ENCODE measurements at places on chromosomes 12 and 14.
A peak's percentile ranks its signal among the peaks of the same experiment; 100 is the strongest.

DNA sequence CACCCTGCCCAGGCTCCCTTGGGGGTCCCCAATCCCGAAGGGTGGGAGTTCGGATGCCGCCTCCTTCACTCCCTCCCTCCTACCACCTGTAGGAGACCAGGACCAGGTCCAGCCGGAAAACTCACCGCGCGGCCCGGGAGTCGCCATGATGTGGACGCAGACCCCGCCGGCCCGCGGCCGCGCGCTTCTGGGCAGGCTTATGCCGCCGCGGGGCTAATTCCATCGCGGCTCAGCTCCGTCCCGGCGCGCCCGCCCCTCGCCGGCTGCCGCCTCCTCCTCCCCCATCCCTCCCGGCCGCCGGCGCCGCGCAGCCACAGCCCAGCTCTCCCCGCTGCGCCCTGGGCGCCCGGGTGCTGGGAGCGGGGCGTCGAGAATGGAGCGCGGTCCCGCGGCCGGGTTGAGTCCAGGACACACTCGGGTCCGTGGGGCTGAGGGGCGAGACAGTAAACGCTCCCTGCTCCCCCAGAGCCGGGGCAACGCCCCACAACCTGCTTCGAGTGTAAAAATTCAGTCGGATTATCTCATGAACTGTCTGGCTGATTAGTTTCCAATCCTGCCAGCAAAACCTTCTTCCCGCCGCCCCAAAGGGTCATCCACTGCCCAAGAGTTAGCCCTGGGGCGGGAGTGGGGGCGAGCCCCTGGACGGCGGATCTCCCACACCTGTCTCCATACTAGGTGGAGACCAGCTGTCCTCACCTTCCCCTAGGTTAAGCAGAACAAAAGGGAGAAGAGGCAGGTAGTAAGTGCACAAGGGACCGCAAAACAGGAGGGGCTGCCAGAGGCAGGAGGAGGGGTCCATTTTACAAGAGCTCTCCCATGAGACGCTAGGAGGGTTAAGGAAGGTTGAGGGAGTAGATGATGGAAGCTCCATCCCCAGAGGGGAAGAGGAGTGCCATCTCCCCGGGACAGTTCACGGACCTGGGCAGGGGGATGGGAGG is at the start of gene ANO2:
TSS of gene ANO2 (minus strand) at position 189 of the 938 bp plus-strand sequence. CDS start at position 147, 42 bp downstream.
- no peak for DNase-seq

- no peak for DNase-seq
These were observed 193.3 kb downstream of the ANO4 start for GRCh38 chr12:100987552-100988521.

GRCh38 chr14:97757491-97757890 is 960.3 kb downstream of the VRK1 start:
- DNase-seq: no peak

DNA sequence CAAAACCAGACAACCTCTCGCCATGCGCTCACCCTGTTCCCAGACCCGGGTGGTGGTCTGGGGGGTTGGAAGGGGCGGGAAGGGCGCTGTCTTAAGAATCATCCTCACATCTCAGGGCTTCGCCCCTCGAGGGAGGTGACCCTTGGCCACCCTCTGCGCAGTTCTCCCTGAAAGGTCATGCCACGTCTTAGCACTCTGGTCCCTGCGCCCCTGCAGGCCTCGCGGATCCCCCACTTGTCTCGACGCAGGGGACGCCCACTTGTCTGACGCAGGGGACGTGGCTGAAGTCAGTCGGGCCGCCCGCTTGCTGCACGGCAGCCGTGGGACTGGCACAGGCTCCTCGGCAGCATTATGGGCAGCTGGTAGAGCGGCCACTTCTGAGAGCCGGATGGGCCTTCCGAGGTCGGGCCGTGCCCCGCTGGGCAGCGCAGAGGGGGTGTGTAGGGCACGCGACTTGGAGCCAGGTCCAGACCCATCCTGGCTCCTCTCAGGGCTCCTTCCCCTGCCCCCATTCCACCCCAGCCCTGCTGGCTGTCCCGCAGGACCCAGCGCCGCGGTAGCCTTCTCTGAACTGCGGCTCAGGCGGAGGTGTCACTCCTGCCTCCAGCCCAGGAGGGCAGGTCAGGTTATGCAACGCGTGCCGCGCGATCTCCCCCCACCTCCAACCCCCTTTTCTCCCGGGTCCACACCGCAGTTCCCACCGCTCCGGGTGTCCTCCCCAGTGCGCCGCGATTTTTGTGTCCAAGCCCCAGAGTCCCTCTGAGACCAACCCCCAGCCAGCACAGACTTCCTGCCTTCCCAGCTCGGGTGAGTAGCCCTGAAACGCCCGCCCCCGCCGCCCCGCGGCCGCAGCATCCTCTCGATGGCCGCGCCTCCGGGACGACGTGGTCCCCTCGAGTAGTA is 40.9 kb upstream of the CAPRIN2 start:
- DNase-seq: peak; percentile 71

DNA sequence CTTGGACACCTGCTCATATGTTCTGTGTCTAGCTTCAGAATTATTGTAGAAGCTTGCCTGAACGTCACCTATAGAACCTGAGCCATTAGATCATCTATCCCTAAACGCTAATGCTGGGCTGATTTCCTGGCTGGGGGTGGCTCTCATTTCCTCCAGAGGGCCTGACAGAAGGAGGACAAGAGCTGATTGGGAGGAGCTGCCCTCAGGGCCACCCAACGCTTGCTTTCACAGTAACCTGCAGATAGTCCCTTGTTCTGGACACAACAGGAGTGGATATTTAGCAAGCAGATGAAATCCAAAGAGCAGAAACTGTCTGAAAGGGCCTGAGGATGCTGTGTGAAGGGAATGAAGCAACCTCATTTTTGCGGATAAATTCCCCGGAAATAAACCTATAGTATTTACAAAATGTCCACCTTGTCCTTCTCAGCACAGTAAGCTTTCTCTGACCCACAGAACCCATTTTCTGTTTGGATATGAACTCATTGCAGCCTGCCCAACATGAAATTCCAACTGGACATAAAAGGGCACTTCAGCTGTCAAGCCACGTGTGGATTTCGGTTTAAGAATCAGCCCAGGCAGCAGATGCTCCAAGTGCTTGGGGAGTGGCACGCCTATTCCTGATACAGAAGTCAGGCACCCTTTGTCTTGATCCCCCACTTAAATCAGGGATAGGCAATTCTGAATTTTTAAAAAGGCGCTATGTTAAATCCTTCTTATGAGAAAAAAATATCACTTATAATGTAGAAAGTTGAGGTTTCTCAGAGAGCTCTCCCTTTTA is 32.8 kb upstream of the TUBA1C start:
- no peak for DNase-seq

GRCh38 chr14:49250109-49250508 is 336.1 kb downstream of the RPS29 start:
- DNase-seq: no peak

GRCh38 chr12:104480826-104481440 is 24.2 kb downstream of the CHST11 start:
- DNase-seq: peak; percentile 26

GRCh38 chr14:85881935-85882334 is 352.0 kb downstream of the FLRT2 start:
- DNase-seq: no peak

DNA sequence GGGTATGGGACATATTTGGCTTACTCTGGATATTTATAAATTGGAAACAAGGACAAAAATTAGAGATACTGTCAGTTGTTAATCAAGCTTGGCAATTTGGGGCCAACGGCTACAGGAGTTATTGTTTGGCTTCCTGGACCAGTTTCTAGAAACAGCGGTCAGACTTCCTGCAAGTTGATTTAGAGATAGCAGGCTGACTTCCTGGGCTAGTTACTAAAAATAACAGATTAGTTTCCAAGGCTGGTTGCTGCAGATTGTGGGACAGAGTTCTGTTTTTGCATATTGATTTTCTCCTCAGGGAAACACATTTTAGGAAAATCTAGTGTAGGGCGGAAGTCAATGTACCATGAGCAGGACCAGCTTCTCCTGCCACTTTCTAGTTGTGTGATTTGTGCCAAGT is 144.0 kb upstream of the TMPO start:
- no peak for DNase-seq

GRCh38 chr14:71314717-71315116 is 407.5 kb downstream of the PCNX1 start:
- no peak for DNase-seq

DNA sequence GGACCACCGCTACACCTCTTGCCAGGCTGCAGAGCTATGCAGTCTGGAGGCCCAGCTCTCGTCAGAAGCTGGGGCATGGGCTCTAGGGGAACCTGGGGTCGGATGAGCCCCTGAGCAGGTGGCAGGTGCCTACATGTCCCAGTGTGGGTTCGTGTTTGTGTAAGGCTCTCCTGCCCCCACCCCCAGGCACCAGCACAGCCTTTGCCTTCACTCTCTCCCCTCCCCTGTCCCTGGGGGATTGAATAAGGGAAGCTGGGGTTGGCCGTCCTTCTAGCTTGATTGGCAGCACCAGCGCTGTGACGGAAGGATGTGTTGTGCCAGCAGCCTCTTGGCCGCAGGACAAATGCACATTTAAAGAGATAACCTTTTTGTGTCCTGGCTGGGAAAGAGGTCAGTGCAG is 34.8 kb upstream of the TSPAN9 start:
- DNase-seq: no peak

DNA sequence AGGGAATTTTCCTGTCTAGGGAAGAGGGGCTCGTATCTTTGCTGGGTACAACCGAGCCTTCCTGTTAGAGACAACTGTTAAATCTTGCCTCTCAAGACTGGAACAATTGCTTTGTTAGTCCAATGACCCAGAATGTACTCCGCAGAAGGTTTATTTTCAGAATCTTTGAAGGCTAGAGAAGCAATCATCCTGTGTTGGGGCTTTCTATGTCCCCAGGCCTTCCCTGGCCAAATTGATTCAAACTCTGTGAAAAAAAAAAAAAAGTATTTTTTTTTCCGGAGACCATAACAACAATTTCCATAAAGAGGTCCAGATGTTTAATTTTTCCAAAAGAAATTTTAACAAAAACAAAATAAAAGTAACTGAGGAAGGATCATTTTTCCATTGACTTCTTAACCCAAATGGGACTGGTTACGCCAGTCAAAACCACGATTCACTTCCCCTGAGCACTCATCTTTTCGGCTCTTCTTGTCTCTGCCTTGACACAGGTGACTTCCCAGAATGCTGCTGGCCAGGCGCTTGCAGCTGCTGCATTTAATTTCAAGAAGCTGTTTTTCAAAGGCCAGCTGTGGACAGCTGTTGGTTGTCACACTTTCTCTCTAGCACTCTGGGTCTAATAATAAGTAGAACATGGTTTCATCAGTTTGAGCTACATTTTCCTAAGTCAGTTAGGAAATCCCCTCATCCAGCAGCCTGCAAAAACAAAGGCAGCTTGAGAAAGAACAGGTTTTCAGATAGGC is 81.6 kb upstream of the MANSC4 start:
- DNase-seq: peak; percentile 7

GRCh38 chr14:101508948-101509729 is 52.2 kb upstream of the DIO3 start:
- no peak for DNase-seq

DNA sequence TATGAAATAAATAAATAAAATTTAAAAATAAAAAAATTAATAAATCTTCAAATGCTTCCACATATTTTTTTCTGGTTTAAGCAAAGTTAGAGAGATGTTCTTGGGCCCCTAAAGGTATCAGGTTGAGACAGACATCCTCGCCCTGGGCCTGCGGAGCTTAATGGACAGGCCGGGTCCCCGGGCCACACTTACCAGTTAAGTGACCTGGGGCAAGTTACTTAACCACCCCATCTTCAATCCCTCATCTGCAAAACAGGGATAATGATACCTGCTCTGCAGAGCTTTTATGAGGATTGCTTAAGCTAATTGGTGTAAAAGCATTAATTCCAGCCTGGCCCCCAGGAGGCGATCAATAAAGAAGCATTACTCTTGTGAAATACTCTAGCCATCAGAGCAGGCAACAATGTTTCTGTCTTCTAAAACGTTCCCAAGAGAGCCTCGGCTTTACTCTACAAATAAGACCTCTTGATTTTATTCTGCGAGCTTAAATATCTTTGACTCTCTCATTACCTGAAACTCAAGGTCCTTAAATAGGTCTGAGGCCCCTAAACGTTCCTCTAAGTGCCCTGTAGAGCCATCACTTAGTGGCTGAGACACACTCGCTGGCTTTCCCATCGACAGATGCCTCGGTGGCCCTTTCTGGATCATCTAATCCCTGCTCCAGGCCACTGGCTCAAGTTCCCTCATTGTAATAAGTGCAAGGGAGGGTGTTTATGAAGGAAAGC is 81.1 kb upstream of the DIO3 start:
- no peak for DNase-seq

DNA sequence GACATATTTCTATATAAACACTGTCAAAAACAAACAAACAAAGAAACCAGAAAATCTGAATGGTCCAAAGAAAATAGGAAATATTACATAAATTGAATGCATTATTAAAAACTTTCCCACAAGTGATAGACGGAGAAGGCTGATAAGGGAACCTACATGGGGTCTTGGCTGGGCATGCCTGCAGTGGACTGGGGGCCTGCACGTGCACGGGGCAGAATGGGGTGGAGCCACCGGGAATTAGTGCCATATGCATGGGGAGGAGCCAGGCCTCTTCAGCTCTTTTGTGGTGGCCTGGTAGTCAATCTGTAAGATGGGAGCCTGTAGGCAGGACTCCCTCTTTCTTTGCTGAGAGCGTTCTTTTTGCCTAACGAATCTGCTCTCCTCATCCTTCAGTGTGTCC is 1031.7 kb upstream of the FBXO33 start:
- no peak for DNase-seq

DNA sequence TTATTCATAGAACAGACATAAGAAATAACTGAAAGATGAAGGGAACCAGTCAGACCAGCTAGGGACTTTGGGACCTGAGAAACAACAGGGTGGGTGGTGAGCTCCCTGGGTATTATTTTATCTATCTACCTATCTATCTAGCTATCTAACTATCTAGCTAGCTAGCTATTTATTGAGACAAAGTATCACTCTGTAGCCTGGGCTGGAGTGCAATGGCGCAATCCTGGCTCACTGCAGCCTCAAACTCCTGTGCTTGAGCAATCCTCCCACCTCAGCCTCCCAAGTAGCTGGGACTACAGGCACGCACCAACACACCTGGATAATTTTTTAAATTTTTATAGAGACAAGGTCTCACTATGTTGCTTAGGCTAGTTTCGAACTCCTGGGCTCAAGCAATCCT is 127.6 kb downstream of the DPF3 start:
- DNase-seq: no peak

All from activated naive CD4-positive, alpha-beta T cell treated with anti-CD3 and anti-CD28 coated beads, Interleukin-2, amount 50 U/mL, for 72 hours (primary cell).